D721Med (cell line): ENCODE measurements at places on chromosomes 3 and 15.

GRCh38 chr15:45827275-45827674, 192.4 kb downstream of the SQOR start:
- DNase-seq, result no peak

DNA sequence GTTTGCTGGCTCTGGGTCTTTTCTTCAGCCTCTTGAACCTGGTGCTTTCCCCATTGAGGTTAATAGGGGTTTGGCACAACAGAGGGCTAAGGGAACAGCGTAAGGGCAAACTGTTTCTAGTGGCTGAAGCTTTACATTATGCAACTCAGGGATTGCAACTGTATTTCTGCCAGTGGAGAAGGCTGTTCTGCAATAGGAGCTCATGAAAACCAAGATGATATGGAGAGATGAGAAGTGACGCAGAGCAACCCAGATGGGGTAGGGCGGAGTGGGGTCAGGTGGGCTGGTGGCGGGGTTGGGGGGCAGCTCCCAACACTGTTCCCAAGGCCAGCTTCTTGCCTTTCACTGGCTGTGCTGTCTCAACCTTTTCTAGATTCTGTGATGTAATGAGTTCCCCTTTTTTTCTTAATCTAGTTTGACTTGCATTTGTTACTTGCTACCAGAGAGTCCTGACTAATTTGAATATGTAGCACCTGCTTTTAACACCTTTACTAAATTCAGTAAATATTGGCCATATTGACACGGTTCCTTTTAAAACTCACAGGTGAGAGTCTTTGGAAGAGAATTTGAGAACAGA, 7.2 kb downstream of the GXYLT2 start:
- no peak for DNase-seq

- no peak for DNase-seq
These were observed 812.3 kb upstream of the ROBO1 start for GRCh38 chr3:80580146-80580545.

GRCh38 chr3:153339065-153339464, 177.0 kb downstream of the RAP2B start:
- DNase-seq, result no peak

DNA sequence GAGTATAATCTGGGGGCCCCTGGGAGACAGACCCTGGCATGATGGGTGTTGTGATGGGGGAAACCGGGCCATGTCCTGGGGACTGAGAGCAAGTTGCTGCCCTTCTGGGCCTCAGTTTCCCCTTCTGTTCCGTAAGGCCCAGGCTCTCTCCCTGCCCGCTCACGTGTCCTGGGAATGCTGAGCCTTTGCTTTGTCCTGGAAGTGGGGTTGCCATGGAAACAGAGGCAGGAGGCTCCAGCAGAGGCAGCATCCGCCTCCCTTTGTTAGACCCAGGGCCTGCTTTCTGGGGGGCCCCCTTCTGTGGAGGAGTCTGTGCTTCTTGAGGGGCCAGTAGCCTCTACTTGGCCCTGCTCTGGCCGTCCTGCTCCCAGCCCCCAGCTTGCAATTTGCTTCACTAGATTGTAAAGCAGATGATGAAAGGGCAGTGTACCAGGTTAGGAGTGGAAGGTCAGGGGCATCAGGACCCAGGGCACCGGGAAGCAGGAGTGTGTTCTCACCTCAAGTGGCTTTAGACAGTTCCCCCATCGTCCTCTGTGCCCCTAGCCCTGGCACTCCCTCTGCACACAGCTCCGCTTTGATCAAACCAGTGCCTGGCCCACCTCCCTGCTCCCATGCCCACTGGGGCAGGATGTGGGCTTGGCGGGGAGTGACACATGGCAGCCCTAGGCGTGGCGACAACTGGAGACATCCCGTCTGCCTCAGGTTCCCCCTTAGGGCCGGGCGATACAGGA, 105.6 kb downstream of the FBLN2 start:
- DNase-seq, result no peak

DNA sequence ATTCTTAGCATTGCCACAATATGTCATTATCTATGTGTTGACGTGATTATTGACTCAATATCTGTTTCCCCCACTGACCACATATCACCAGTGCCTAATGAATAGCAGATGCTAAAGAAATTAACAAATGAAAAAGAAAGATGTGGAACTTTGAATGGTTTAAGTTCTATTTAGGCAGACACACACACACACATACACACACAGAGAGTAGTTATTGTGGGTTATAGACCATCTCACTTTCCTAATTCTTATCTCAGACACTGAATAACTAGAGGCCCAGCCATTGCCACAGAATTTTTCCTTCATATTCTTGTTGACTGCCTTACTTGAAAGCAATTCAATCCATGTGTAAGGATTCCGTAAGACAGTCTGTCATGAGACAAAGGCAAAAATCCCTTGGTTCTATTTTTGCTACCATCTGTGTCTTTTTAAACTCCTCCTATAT, 61.9 kb upstream of the PHLDB2 start:
- no peak for DNase-seq
